ENCODE measurements at places on chromosomes 2 and 18.
A peak's percentile ranks its signal among the peaks of the same experiment; 100 is the strongest.

DNA sequence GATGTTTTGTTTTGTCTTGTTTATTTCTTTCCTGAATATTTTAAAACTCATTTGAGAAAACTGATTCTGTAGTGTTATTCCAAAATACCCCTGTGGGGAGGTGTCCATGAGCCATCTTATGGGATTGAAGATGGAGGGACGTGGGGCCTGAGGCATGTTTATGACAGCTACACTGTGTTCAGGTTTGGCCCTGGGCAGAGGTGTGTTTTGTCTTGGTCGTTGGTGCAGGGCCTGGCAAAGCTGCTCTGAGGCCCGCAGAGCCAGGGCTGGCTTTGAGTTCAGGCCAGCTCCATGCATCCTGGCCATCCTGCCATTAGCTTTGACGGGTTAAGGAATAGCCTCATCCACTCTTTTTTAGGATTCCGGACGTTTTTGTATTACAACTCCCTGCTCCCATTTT is 68.9 kb downstream of the TMEM18 start:
- DNase-seq, result no peak

DNA sequence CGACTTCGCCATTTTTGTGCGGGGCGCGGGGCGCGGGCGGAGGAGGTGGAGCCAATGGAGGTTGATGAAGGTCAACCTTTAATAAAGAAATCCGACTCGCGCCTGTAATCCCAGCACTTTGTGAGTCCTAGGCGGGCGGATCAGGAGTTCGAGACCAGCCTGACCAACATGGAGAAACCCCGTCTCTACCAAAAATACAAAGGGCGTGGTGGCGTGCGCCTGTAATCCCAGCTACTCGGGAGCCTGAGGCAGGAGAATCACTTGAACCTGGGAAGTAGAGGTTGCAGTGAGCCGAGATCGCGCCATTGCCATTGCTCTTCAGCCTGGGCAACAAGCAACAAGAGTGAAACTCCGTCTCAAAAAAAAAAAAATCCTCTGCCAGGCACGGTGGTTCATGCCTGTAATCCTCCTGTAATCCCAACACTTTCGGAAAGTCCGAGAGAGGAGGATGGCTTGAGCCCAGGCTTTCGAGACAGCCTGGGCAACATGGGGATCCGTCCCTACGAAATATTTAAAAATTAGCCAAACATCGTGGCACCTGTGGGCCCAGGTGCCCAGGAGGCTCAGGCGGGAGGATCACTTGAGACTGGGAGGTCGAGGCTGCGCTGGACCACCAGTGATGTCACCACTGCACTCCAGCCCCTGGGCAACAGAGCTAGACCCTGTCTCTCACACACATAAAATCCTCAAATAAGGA is 493 bp upstream of the PREB start:
- no peak for DNase-seq

DNA sequence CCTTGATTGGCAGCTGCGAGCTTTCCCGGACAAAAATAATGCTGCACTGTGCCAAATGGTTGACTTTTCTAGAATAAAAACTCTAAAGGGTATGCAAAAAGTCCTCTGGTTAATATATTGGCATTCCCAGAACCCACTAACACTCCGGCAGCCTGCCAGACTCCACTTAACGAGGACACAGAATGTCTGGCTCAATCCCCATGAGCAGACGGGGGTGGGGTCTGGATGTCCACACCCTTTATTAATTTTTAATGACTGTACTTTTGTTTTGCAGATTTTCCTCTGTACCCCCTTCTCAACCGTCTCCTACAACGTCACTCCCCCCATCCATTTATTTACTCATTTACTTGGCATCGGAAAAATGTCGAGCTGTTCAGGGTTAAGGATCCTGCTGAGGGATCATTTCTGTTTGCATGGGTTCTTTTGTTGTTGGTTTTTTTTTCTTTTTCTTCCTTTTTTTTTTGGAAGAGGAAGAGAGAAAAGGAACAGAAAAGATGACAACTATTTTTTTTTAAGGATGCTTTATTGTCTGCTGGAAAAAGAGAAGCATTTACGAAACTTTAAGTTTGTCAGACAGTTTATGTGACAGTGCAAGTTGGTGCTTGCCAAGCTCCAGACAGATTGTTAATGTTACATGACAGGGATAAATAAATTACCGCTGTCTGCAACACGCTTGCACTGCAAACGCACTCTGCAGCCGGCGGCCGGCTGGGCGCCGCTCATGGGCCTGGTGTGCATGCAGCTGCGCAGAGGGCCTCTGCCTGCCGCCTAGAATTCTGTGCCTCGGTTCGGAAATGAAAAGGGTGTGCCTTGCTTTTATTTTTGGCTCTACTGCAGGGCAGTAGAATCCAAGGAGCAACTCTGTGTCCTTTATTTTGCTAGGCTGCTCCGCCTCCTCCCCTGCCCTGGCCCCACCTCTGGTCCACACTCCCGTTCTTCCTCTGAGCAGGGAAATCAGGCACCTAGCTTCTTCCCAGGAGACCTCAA is 3.6 kb downstream of the LDLRAD4 start:
- DNase-seq, result peak; percentile 1

- DNase-seq, result no peak
Observed at GRCh38 chr2:61538920-61539520, 864 bp upstream of the XPO1 start.

DNA sequence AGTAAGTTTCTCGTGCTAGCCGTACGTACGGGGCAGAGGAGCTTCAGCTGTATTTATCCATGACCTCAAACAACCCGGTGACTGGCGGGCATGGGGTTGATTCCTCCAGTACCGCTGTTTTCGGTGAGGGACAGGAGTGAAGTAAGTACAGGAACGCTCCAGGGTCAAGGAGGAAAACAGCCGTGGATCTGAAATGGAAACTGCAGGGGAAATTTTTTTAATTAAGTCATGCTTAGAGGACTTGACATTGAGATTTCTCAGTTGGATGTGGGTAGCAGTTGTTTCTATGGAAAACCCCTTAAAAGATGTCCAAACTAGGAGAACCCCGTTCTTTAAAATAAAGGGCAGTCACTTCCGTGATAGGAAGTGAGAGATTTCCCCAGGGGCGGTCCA is 1.2 kb downstream of the RAB12 start:
- no peak for DNase-seq

GRCh38 chr2:67930156-67930555 is 132.6 kb downstream of the C1D start:
- DNase-seq, result no peak

- DNase-seq, result no peak
Observed at GRCh38 chr18:74589021-74589420, 8.6 kb upstream of the ZNF407 start.

DNA sequence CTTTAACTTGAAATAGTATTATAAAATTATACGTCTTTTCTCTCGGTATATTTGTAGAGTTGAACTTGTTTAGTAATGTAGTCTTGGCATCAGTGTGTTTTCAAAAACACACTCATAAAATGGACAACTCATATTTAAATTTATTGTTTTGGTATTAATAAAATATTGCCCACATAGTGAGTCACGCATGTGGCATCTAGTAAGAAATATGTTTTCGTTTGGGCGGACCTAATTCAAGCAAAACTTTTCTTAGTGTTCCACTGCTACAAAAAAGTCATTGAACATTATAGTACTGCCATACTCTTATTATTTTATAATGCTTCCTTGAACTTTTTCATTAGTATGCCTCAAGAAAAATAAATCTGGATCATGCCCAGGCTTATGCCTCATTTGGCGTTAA is 31.1 kb upstream of the FAM237A start:
- DNase-seq, result no peak

DNA sequence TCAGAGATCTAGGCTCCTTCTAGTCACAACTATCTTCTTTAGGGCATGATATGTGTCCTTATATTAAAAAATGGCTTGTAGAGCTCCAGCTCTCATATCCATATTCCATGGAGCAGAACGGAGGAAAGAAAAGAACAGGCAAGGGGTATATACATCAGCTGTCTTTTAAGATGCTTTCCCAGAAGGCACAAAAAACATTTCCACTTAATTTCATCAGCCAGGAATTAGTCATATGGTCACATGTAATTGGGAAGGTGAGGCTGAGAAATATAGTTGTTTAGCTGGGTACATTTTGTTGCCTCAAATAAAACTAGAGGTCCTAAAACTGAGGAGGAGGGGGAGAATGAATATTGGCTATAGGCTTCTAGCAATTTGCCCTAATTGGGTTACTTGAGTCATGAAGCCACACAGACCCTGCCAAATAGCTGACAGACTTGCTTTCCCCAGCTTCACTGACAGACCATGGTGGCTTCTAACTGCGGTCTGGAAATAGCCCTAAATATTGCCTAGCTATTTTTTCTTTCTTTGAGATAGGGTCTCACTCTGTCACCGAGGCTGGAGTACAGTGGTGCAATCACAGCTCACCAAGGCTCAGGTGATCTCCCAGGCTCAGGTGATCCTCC is 20.0 kb downstream of the MAIP1 start:
- DNase-seq, result no peak

- no peak for DNase-seq
Observed at GRCh38 chr2:113979191-113980128, 89.6 kb downstream of the ACTR3 start.

DNA sequence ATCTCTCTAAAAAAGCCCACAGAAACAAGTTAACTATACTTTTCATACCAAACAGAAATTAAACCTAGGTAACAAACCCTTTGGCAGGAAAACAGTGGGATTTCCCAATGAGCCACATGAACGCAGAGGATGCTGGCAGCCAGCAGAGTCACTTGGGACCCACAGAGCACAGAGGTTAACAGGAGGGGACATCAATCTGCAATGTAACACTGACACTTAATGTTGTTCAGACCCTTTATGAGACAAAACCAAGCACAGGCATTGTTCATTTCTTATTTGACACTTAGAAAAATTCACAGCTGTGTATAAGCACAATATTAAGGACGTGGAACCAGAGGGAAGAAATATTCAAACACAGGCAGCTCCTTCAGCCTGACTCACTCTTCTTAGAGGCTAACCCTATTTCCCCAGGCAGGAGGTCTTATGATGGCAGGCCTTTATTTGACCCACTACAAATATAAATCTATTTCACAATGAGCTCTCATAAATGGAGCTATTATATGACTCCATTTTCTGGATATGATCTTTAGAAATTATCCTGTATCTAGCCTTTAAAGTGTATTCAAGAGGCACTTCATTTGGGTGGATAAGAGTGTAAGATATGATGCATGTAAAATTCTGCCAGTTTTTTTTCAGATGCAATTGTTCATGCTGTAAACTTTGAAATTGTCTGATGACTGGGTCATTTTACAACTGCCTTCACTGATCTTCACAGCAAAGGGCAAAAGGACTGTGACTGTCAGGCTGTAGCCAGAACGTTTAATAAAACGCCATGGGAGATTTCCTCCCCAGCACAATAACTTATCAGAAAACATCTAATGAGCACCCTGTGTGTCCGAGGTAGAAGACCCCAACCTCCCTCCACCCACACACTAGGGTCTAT is 132.8 kb upstream of the SATB2 start:
- DNase-seq, result no peak

DNA sequence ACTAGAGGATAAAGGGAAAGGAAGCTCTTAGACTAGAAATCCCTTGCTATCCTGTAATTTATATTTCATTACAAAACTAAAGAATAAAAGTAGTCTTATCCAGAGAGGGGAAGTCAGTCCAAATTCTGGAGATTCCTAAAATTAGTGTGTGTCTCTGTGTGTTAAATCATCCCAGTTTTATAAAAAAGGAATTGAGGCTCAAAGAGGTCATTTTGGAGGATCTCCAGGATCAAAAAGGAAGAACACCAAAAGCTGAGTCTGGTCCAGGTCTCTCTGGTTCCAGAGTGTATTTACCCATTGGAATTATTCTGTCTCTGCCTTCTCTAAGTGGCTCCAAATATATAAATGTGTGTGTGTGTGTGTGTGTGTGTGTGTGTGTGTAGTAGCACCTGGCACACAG is 166.7 kb downstream of the NRXN1 start:
- no peak for DNase-seq

DNA sequence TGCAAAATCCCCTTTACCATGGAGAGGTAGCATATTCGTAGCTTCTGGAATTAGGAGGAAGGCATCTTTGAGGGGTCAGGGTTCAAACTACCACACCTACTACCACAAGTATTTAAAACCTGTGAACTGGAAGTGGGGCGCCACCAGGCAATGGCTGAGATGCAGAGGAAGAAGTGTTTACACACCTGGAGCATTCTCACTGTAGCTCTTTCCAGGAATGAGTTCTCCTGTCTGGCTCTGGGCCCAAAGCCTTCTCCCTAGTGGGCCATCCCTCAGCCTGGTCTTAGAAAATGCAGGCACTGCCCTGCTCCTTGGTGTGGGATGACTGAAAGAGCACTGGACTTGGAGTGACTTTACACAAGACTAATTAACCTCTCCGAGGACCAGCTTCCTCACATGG is 30.7 kb upstream of the FOXI3 start:
- DNase-seq, result no peak

DNA sequence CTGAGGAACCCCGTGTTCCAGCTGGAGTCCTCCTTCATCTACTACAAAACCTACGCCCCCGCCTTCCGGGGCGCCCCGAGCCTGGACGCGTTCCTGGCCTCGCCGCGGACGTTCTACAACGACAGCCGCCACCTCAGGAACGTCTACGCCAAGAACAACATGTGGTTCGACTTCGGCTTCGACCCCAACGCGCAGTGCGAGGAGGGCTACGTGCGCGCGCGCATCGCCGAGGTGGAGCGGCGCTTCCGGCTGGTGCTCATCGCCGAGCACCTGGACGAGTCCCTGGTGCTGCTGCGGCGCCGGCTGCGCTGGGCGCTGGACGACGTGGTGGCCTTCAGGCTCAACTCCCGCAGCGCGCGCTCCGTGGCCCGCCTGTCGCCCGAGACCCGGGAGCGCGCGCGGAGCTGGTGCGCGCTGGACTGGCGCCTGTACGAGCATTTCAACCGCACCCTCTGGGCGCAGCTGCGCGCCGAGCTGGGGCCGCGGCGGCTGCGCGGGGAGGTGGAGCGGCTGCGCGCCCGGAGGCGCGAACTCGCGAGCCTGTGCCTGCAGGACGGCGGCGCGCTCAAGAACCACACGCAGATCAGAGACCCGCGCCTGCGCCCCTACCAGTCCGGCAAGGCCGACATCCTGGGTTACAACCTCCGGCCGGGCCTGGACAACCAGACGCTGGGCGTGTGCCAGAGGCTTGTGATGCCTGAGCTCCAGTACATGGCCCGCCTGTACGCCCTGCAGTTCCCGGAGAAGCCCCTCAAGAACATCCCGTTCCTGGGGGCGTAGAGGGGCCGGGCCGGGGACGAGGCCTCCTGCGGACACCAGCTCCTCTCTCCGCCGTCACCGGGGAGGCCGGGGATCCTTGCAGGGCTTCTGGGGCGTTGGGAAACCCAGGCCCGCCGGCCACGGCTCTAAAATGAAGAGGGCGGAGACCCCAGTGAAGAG is 5.3 kb upstream of the NEU4 start:
- no peak for DNase-seq

Data from skeletal muscle cell (primary cell).